ENCODE measurements at places on chromosomes 3 and 15.
A peak's percentile ranks its signal among the peaks of the same experiment; 100 is the strongest.

DNA sequence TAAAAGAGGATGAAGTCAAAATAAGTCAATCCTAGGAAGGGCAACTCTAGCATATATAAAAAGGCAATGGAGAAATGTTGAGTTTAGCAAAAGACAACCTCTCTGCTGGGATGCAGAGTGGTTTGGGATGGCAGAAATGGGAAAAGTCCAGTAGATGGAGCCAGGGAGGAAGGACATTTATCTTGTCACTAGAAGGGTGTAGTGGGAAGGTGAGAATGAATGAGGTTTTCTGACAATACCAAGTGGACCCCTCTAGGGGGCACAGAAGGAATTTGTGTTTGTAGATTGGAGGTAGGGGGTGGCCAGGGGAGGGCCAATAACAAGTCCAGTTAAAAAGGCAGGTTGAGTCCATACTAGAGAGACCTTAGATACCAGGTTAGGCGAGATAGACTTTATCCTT, 80.0 kb downstream of the THSD4 start:
- DNase-seq = peak; percentile 30

DNA sequence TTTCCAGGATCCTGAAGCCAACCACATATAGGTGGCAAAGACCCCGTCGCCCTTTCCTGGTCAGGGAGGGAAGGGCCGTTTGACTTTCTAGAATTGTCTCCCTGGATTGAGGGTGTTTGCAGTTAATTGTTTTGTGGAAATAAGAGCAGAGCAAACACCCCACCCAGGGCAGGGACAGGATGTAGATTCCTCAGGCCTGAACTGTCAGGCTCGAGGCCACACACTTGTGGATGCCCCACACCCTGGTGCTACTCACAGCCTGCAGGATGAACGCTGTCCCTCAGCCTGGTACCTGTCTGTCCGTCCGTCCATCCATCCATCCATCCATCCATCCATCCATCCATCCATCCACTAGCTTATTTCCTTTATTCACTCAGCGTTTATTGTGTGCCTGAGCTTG, 29.9 kb upstream of the FLNB start:
- peak; percentile 50 for DNase-seq

GRCh38 chr3:66606868-66607267, 106.0 kb upstream of the LRIG1 start:
- DNase-seq = no peak

DNA sequence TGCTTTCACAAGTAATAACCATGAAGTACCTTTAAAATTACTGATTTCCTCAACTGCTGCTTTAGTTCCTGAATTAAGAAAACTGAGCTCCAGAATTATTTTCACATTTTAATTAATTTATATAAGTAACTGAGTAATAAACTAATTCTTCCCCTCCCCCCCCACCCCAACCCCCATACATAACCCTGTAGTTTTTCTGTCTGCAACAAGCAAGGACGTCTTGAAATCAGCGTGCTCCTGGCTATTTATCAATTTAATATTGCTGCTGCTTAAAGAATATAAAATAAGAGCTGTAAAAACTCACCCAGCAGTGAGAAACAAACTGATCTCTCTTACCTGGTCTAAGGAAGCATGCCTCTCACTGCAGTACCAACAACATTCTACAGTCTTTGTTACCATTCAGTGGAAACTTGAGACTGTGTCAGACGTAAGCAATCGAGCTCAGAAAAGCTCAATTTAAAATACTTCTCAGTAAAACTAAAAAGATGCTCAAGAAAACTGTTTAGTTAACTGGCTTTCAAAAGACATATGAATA, 121.0 kb downstream of the TFDP2 start:
- peak; percentile 65 for DNase-seq

DNA sequence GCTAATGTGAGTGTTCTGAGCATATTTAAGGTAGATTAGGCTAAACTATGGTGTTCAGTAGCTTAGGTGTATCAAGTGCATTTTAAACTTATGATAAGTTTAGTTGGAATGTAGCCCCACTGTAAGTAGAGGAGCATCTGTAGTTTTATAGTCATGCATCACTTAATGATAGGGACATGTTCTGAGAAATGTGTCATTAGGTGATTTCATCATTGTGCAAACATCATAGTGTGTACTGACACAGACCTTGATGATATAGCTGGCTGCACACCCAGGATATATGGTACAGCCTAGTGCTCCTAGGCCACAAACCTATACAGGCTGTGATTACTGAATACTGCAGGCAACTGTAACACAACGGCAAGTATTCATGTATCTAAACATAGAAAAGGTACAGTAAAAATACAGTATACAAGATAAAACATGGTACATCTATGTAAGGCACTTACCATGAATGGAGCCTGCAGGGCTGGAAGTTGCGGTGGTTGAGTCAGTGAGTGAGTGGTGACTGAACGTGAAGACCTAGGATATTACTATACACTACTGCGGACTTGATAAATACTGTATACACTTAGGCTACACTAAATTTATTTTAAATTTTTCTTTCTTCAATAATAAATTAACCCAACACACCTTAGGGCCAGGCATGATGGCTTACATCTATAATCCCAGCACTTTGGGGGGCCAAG, 17.9 kb downstream of the DNAH1 start:
- DNase-seq = peak; percentile 40

GRCh38 chr3:109330405-109330804, 6.9 kb downstream of the DPPA4 start:
- no peak for DNase-seq

All from EL (cell line).